ENCODE measurements at places on chromosomes 1 and 21.

DNA sequence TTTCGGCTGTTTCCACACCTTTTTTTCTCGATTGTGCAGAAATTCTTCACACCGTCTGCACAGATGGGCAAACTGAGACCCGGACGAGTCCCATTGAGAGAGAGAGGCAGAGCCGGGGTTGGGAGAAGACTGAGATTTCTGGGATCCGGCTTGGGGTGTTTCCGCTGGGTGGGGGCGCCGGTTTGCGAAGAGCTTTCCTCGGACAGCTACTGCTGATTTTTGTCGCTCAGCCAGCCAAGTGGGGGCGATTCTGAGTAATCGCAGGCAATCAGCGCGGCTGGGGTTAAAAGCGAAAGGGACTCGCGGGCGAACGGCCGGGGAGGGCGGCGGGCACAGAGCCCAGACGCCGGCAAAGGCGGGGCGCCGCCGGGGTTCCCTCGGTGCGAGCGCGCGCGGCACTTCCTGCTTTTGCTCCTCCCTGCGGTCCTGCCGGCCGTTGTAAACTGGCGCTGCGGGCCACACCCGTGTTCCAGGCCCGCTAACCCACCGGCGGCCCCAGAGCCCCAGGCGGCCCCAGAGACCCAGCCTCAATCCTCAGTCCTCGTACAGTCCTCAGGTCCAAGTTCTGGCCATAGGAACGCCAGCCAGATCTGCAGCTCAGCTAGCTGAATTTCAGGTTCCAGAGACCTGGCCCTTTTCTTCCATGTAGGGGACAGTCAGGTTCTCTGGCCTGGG is 32.4 kb upstream of the JUN start:
- peak; percentile 73 for DNase-seq

DNA sequence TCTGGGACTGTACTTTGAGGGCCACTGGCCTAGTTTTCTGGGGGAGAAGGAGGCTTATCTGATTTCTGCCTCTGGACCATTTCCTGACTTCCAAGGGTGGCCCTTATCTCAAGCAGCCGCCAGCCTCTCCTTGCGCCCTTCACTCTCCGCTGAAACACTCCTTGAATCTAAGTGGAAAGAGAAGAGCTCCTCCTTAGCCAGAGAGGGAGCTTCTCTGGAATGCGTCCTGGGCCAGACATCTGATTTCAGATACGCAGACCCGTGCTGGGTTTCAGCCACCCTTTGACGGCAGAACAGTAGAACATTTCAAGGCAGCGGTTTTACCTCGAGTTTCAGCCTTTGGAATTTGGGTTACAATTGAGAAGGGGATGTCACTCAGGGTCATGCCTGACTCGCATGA is 308.0 kb downstream of the CAMTA1 start:
- DNase-seq = no peak

- DNase-seq = no peak
Measured at GRCh38 chr1:197464044-197464443, 196.0 kb downstream of the CRB1 start.

- DNase-seq = no peak
Measured at GRCh38 chr1:156140879-156141707, 12.3 kb upstream of the SEMA4A start.

DNA sequence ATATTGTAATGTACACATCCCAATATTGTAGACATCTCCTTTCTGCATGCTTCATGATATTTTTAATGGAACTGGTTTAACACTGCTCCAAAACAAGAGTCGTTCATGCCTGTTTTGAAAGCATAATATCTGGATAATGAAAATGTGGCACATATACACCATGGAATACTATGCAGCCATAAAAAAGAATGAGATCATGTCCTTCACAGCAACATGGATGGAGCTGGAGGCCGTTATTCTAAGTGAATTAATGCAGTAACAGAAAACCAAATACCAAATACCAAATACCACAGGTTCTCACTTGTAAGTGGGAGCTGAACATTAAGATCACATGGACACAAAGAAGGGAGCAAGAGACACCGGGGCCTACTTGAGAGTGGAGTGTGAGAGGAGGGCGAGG is 92.2 kb upstream of the C1orf105 start:
- no peak for DNase-seq

DNA sequence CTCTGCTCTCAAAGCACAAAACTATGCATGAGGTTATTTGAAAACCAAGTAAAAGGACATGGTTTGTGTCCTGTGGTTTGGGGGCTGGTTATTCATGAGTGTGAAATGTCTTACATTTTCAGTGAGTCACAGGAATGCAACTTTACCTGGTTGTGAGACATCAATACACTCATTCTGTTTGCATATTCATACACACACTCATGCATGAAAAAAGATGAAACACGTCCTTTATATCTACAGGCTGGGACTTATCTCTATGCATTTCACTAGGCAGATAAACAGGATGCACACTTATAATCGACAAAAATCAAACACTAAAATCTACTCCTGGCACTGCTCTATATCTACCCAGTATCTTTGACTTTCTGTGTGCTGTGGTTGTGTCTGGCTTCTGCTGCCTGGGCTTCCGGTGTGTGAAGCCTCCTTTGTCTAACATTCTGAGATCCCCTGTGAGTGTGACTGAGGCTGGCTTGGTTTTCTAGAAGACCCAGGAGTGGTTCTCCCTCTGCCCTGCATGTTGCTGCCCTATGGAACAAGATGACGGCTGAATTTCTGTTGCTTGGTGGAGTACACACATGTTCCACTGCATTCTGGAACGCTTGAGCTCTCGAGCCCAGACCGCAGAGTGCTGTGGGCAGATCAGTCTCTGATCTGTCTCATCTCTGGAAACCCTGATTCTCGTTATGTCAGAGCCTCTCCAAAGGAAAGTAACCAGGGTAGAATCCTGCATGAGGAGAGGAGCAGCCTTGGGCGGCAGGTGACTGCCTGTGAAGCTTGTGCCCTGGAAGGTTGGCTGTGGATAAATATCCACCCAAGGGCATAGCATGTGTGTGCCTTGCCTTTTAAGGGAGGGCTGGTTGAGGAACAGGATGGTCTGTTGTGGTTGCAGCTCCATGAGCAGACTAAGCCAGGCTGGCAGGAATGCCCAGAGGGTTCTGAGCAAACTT is 19.7 kb upstream of the FASLG start:
- DNase-seq = peak; percentile 59

- no peak for DNase-seq
Measured at GRCh38 chr1:24827379-24828135, 82.3 kb downstream of the CLIC4 start.

DNA sequence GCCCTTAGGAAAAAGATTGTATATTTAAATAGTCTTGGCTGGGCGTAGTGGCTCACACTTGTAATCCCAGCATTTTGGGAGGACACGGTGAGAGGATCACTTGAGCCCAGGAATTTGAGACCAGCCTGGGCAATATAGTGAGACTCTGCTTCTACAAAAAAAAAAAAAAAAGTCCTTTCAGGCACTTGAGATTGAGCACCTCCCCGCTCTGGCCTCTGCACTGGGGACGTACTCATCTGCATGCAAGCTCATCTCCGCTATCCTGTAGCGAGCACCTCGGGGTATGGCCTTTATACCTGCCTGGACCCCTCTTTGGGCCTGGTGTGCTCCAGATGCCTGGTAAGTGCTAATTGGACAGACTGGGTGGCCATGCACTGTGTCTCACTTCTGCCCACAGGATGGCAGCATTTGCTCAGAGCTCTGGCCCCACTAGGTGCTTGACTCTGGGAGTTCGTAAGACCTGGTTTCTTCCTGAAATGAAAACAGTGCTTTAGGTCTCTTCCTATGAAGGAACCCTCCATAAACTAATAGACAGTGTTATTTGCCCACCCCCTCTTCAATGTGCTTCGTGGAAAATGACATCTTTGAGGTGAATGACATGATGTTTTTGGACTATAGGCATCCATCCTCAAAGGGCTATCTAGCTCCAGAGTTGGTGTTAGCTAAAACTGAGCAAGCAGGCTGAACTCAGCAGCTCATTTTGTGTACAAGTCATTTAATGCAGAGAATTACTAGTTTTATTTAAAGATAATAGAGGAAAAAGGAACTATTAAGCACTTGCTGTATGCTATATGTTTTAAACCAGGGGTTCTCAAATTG is 61.7 kb upstream of the ADAR start:
- peak; percentile 64 for DNase-seq

DNA sequence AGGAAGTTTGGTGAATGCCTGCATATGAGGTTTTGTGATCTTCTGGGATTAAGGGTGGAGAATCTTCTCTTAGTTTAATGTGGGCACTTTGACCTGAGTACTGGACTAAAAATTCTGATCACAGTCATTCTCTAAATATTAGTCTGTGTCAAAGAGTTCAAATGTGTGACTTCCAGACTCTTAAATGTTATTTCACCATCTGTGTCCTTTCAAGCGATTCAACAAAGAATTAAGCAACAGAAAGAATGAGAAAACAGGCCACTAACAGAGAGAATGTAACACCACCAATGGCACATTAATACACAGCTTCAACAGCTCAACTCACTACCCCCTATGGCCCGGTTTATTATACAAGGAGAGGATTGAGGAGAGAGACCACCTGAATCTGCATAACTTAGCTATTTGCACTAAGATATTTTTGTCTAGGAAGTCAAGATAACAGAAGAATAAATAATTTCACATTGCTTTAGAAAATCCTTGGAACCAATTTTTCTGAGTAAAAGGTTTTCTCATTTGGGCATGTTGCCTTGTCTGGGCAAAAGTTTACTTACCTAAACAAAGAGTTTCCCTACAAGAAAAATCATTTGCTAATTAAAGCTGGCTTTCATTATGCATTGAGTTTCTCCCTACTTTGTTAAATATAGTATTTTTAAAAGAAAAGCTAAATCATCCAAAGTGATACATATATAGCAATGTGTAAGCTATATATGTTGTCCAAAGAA is 1313.7 kb downstream of the NCAM2 start:
- DNase-seq = no peak

- no peak for DNase-seq
Measured at GRCh38 chr1:232992227-232992626, 41.8 kb downstream of the NTPCR start.

DNA sequence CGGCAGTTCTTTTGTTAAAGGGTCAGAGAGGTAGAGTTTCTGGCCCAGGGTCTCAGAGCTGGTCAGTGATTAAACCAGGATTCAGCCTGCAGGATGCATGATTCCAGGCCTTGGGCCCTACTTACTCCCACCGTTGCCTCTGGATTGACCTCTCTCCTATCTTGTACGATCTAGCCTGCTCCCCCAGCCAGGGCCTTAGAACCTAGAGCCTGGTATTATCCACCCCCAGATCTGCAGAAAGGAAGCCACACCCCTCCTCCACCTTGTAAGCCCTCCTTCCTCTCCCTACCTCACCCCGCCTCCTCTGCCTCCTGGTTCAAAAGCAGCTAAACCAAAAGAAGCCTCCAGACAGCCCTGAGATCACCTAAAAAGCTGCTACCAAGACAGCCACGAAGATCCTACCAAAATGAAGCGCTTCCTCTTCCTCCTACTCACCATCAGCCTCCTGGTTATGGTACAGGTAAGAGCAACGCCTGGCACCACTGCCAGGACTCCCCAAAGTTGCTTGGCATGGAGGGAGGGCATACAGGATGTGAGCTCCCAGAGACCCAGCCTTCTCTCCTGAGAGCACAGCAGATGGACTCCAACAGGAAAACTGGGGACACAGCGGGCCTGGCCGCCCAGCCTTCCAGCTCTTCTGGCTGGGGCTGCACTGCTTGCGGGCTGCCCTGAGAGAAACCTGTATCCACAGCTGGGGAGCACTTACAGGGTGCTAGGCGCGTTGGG is at the start of gene CD52:
CD52 (plus strand) TSS at position 347 of the 726 bp plus-strand sequence; CDS start at position 407, 60 bp downstream.
- peak; percentile 78 for DNase-seq

DNA sequence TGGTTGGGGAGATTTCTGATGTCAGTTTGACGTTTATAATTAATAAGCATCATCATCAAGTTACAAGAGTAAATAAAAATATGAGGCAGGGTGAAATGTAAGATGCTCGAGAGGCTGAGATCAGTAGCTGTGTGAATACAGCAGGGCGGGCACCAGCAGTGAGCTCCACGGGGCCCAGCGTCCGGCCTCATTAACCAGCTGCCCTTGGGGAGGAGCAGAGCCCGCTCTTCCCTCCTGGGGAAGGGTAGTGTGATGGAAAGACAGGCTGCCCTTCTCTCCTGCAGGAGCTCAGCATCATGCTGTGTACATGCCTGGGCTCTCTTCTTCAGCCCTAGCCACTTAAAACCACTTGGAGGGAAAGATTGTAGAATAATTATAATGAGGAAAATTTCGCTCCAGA is 23.4 kb downstream of the PDE9A start:
- DNase-seq = no peak

DNA sequence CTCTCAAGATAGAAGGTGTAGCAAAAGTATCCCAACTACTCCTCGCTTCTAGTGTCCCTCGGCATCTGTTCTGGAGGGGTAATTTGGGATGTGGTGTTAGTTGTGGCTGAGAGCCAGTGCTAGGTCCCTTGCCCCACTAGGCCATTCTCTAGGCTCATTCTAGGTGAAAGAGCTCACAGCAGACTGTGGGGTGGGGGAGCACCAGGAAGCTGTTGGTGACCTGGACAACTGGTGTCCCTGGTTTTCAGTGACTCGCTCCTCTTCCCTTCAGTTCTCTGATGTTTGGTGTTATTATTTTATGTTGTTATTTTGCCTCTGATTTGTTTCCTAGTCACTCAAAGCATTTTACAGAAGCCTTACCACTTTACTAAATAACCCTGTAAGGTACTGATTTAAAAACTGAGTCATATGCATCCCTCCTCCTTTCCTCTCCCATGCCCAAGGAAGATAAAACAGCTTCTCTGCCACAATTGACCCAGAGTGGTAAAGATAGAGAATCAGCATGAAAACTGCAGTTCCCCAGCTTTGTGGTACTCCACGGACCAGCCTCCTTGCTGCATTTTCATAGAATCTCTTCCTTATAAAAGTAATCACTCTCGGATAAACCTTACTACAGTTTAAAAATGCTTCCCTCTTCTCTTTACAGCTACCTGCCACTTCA is 14.1 kb downstream of the DYRK3 start:
- DNase-seq = no peak

DNA sequence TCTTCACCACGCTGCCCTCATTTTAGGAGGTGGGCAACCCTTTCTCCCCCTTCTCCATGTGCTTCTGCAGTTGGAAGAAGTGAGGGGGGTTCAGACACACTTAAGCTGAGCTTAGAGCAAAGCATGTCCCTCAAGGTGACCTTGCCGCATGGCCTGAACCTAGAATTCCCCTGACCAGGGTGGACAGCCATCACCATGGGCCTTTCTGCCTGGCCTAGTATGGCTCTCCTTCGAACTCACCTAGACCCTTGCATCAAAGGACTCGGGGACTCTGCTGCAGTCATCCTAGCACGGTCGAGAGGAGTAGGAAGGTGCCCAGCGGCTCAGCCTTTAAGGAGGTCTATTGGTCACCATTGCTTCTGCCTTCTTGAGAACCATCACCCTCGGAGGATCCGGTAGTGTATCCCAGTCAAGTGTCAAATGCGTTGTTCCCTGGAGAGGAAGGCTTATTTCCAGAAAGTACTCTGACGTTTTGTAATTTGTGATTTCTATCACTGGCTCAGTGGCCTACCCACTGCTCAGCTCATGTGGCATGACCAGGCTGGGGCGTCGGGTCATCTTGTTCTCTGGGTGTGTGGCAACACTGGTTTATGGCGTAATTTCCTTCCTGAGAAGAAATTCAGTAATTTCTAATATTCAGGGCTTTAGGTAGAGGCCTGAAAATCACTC is at the start of gene KCNE1:
KCNE1 (minus strand) TSS at position 424 of the 669 bp plus-strand sequence. CDS start 62,576 bp downstream, outside the sequence.
- no peak for DNase-seq

DNA sequence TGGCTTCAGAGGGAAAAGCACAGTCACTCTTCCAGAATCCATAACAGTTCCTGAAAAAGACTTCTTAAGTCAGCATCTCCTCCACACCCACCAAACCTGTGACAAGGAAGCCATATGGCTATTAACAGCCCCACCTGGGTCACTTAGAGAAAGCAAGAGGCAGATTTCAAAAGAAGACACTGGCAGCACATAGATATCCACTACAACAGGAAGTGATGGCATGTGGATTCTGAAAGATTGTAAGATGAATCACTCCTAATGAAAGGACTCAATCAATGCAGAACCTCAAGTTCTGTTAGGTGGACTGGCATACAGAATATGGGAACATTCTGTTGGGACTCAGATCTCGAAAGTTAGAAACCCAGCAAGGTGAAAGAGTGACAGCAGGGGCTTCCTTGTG is 365.9 kb downstream of the TGFB2 start:
- DNase-seq = no peak

Measured in T-cell (primary cell).